ENCODE measurements at places on chromosomes 11 and 22. TPM values are rescaled to one million over a fixed set of nuclear protein-coding genes. Genes with fewer than 3 reads are reported as not detected.
A peak's percentile ranks its signal among the peaks of the same experiment; 100 is the strongest.

DNA sequence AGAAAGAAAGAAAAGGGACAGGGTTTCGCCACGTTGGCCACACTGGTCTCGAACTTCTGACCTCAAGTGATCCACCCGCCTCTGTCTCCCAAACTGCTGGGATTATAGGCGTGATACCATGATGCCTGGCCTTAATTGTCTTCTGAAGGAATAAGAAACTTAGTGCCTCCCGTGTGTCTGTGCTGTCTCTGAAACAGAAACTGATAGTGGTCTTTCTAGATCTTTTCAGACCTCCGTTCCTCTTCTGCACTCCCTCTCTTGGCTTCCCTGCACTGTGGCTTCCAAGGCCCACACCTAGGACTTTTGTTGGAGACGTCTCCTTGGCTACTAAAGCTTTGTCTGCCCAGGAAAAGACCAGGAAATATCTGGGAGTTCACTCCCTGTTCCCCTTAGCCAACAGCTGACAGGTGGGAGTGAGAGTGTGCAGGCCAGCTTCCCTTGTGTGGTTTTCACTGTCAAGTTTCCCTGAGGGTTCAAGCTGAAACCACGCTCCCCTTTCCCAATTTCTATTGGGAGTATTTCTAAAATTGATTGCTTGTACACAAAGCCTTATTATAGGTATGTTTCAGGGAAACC, 10.1 kb upstream of the HTR3B start:
- no peaks in the 10 kb centered on the region for H3K36me3 ChIP-seq
- H3K4me3 ChIP-seq: no peak overlapping the region
- H3K4me1 ChIP-seq: no peaks in the 10 kb centered on the region
- no peaks in the 10 kb centered on the region for H3K27me3 ChIP-seq
- no peak for DNase-seq

- no peaks in the 10 kb centered on the region for H3K4me1 ChIP-seq
- no peak for DNase-seq
Observed at GRCh38 chr11:69328231-69328630, 34.3 kb downstream of the MYEOV start.

Gene ACTN3
- not detected for total RNA-seq

DNA sequence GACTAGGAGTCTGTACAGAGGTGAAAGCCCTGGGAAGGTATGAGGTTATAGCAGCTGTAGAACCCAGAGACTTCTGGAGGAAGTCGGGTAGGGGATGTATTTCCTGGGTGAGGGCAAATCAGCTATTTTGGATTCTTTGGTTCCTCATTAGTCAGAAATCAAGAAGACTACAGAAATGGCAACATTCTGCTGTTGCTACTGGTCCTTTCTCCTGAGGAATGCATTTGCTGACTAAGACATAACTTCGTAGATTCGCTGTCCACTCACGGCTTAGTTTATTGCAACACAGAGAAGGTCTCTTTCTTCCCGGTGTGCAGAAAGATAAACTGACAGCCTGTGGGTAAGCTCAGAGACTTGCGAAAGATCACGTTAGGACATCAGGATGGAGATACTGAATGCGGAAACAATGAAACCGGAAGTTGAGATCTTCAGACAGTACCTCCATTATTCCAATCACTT, 25.3 kb upstream of the SESN3 start:
- no peaks in the 10 kb centered on the region for H3K27me3 ChIP-seq
- no peak overlapping the region for H3K4me3 ChIP-seq
- no peaks in the 10 kb centered on the region for H3K36me3 ChIP-seq
- peaks cover 31% of the 10 kb centered on the region for H3K4me1 ChIP-seq
- peak; percentile 10 for DNase-seq

Gene SCO2
- total RNA-seq: 9.5 TPM

DNA sequence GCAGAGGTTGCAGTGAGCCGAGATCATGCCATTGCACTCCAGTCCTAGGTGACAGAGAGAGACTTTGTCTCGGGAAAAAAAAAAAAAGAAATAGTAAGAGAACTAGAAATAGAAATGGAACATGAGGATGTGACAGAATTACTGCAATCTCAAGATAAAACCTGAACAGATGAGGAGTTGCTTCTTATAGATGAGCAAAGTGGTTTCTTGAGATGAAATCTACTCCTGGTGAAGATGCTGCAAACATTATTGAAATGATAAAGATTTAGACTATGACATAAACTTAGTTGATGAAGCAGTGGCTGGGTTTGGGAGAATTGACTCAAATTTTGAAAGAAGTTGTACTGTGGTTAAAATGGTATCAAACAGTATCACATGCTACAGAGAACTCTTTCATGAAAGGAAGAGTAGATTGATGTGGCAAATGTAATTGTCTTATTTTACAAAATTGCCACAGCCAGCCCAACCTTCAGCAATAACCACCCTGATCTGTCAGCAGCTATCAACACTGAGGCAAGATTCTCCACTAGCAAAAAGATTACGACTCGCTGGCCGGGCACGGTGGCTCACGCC, 13.7 kb downstream of the XNDC1N start:
- DNase-seq: no peak
- H3K27me3 ChIP-seq: no peaks in the 10 kb centered on the region
- H3K4me3 ChIP-seq: no peak overlapping the region
- no peaks in the 10 kb centered on the region for H3K4me1 ChIP-seq
- peaks cover 57% of the 10 kb centered on the region for H3K36me3 ChIP-seq

All from naive thymus-derived CD4-positive, alpha-beta T cell (primary cell).